ENCODE measurements at places on chromosomes 6 and 20.

- no peak for DNase-seq
Observed at GRCh38 chr6:54335871-54336270, 27.6 kb downstream of the TINAG start.

DNA sequence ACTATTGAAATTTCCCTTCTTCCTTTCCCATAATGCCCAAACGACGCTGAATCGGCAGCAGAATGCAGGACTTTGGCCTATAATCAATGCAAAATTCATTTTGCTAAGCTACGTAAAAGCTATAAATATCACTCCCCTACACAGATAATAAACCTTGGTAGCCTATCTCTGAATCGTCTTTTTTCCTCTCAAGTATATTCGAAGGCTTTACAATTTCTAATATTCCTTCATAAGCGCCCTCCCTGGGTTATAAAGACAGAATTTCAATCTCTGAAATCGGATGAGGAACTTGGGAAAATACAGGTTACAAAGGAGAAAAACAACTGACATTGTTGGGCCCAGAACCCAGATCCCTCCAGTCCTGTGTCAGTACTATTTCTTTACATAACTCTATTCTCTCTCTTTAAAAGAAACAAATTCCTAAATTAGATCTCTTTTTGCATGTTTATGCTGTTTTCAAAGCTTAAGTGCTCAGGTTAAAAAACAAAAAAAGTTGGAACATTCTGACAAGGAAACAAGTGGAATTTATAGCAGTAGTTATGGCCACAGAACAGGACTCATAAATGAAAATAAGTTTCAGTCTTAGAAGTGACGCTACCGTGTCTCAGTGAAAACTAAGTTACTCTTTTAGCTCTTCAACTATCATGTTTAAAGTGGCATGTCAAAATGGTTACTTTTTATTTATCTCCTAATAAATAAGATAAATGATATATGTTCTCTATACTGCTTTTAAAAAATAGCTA, 84.5 kb downstream of the SESN1 start:
- DNase-seq = no peak

DNA sequence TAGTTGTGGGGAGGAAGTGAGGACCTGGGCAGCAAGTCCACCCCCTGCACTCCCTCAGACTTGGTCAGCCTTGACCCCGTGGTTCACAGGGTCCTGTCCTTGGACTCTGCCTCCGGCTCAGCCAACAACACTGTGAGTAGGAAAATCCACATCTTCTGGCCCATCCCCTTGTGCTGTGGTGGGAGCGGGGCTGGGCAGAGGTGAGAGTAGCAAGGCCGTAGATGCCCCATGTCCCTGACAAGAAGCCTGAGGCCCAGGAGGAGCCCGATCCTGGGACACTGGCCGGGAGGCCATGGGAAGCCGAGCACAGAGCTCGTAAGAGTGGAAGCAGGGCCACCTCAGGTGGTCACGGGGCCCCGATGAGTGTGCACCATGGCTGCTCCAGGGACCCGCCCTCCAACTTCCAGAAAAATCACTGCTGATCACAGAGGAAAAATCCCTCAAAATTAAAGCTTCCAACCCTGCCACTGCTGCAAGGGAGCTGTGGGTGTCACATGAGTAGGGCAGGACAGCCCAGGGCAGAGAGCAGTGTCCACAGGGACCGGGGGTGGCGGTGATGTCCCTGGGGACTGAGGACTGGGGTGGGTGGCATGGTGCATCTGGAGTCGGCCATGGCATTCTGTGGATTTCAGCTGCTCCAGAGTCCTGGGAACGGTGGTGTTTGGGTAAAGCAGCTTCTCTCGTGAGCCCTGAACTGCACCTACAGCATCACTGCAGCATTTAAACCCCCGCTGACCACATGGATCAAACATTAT, 189.4 kb downstream of the DLL1 start:
- no peak for DNase-seq

DNA sequence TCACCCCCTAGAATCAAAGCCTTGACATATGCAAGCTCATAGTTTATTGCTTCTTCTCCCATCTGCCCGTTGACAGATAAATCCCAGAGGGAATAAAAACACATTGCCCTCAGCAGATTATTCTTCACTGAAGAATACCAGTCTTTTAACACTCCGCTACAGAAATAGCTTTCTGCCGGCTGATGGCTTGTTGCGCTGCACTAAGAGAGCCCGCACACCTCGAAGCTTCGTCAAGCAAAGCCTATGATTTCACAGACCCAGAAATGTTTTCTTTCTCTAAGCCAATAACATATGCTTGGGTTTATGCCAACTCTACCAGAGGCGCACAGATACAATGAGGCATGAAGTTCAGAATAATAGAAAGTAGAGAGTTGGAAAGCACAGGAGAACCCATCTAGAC, 208.9 kb upstream of the FOXQ1 start:
- no peak for DNase-seq

GRCh38 chr20:568673-569415, 25.3 kb upstream of the CSNK2A1 start:
- DNase-seq = no peak

GRCh38 chr6:137236581-137237355, 17.6 kb upstream of the IFNGR1 start:
- DNase-seq = no peak

DNA sequence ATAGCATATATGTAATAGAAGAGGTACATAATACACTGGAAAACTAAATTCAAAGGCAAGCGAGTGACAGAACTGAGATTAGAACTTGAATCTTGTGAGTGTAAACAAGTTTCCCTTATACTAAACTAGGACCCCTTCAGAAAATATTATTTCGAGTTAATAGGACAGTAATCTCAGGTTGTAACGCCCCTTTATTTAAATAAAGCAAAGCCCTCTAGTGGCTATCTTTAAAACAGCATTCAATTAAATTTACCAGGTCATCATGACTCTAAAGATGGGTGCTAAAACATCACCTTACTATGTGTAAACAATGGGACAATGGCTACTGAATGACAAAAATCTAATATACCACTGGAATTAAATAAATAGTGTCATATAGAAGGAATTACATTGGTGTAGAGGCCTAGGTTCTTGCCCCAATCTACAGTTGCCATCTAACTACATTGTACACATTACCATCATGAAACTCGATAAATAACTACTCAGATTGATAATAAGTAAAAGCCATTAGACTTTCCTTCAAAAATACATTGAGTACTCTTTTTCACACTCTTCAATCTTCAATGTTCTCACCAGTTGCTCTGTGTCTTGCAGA, 255.4 kb upstream of the IRAK1BP1 start:
- no peak for DNase-seq

- no peak for DNase-seq
Observed at GRCh38 chr6:164531736-164532135, 777.7 kb downstream of the C6orf118 start.

- DNase-seq = no peak
Observed at GRCh38 chr20:57478176-57478575, 46.8 kb downstream of the CTCFL start.

DNA sequence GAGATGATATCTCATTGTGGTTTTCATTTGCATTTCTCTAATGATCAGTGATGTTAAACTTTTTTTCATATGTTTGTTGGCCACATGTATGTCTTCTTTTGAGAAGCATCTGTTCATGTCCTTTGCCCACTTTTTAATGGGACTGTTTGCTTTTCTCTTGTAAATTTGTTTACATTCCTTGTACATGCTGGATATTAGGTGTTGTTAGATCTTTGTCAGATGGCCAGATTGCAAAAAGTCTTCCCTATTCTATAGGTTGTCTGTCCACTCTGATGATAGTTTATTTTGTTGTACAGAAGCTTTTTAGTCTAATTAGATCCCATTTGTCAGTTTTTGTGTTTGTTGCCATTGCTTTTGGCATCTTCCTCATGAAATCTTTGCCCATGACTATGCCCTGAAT, 172.4 kb downstream of the TBC1D32 start:
- DNase-seq = no peak

GRCh38 chr6:3196770-3197169, 30.7 kb downstream of the TUBB2B start:
- DNase-seq = no peak

GRCh38 chr6:33259032-33259431, 12.6 kb downstream of the VPS52 start:
- no peak for DNase-seq

DNA sequence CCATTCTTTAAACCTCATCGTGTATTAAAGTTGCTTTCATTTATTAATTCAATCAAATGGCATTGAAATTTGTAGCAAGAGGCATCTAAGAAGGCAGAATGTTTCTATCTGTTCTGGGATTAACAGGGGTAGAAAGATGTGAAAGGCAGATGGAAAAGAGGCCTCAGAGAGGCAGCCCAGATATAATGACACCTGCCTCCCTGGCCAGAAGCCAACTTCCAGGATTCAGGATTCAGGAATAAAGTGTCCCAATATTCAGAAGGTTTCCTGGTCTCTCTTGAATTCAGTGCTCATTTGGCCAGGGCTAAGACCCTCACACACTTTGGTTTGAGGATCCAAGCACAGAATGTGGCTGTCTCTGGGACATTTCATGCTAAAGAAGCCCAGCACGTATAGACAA, 39.9 kb downstream of the HLA-B start:
- no peak for DNase-seq

DNA sequence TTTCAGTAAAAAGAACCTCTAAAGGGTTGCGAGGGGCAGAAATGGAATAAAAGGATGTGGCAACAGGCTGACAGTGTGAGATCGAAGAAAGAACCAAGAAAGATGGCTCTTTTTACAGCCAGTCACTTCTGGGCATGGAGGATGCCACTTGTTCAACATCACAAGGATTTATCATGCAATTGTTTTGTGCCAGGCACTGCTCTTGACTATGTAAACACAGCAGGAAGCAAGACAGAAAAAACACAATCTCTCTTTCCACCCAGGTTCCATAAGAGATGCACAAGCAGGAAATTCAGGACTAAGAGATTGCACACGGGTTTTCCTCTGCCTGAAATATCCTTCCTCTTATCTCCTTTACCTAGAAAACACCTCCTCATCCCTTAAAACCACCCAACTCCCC, 38.0 kb downstream of the FOXA2 start:
- DNase-seq = no peak

GRCh38 chr20:53342429-53342828, 251.2 kb downstream of the ZNF217 start:
- DNase-seq = no peak

DNA sequence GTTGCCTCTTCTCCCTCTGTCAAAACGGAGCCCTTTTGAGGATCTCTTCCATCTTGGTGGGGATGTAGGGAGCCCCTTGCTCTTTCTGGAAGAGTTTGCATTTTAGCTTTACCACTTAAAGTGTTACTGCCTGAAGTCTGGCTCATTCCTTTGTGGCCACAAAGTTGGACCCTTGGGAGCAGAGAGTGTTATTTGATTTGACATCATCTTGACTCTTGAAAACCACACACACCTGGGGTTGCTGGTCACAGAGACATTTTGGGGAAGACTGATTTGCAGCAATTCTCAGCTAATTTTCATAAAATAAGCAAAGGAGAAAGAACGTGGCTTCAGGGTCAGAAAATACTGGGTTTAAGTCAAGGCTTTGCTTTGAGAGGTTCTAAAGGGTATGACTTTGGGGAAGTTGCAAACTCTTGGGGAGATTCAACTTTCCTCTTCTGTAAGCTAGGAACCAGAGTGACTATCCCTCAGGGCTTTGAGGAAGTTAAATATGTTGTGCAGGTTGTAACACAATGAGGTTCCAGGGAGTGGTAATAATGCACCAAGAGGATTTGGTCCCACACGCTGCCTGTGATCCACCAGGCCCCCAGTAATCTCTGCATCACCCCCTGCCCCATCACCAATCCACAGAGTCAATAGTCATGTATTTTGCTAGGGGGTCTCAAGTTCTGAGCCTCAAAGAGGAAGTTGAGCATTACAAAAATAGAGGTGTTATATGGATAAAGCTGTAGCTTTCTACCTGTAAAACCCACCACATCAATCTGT, 141.6 kb upstream of the SLC24A3 start:
- DNase-seq = no peak

- no peak for DNase-seq
Observed at GRCh38 chr6:1322156-1322555, 10.3 kb downstream of the FOXQ1 start.

- DNase-seq = peak; percentile 44
Observed at GRCh38 chr6:11410539-11411307, 126.8 kb upstream of the TMEM170B start.

DNA sequence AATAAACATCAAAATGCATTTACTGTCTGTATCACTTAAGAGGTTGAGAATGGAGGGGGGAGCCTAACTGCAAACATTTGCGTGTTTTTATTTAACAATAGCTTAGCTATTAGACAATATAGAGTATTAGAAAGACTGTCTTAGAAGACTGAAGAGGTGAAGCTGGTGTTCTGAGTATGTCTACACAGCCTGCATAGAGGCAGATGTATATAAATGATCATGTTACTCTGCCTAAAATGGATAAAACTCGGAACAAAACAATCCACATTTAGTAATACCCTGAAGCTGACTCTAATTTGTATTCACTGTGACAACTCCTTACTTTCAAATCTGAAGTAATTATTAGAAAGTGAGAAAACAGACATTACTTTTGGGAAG, 181.9 kb downstream of the GMPR start:
- DNase-seq = no peak

DNA sequence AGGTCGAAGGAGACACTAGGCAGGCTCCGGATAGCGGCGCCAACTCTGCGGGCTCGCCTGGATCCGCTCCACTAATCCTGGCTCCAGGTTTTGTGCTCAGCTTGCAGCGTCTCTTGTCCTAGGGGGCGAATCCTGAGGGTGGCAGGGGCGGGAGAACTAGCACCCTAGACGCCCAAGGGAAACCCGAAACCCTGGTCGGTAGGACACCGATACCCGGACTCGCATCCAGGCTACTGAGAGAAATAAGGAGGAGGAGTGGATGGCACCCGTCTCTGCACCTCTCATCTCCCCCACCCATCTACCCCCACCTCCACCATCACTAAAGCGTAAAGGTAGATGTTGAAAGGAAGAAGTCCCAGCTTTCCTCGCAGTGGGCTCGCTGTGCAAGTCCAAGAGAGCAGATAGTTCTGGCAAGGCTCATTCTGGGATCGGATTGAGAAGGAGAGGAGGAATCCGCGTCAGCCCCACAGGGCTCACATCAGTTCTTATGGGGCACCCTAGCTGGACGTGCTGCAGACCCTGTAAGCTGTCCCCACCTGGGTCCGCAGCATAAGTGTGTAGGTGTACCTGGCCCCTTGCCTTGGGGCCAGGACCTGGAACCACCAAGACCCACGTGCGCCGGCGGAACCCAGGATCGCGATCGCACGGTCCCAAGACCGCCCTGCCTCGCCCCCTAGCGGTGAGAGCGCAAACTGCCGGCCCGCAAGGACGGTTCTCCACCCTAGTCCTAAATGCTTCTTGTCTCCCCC, 6.9 kb downstream of the SLC32A1 start:
- DNase-seq = peak; percentile 64

- no peak for DNase-seq
Observed at GRCh38 chr20:420721-421574, 12.8 kb downstream of the RBCK1 start.

DNA sequence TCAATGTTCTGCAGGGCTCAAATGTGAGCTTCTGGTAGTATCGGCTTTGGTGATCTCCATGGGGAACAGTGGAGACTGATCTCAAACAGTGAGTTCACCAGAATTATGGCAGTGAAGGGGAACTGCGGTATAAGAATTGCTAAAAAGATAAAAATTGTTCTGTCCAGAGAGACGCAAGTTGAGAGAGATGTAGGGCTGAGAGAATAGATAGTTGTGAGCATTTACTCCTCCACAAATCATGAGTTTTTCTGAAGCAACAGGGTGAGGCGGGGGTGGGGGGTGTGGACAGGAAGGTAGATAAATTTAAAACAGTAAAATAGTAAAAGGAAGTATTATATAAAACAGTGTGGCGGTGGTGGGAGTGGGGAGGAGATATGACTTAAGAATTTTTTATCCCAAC, 98.6 kb upstream of the NEDD9 start:
- DNase-seq = no peak
